H9 (cell line): ENCODE measurements at places on chromosomes 2 and 18. TPM values are rescaled to one million over a fixed set of nuclear protein-coding genes. Genes with fewer than 3 reads are reported as not detected.

The ACMSD gene
- not detected in 2 replicates for total RNA-seq

The IL18R1 gene
- not detected in 2 replicates for total RNA-seq

The GALNT13 gene
- 6.6 and 6.7 TPM in 2 replicates for total RNA-seq

The CXCR2 gene
- total RNA-seq = 0.59 and 0.83 TPM in 2 replicates

The TDRD15 gene
- not detected in 2 replicates for total RNA-seq

The MAL gene
- not detected in 2 replicates for total RNA-seq

The RFTN2 gene
- 0.11 and 0.28 TPM in 2 replicates for total RNA-seq

The TMEM127 gene
- 30.1 and 33.9 TPM in 2 replicates for total RNA-seq

The SNED1 gene
- 1.8 and 2.5 TPM in 2 replicates for total RNA-seq

The MAPRE3 gene
- 1.9 and 2.0 TPM in 2 replicates for total RNA-seq

The CROCC2 gene
- not detected in 2 replicates for total RNA-seq
